ENCODE measurements at places on chromosomes 5 and 9.

DNA sequence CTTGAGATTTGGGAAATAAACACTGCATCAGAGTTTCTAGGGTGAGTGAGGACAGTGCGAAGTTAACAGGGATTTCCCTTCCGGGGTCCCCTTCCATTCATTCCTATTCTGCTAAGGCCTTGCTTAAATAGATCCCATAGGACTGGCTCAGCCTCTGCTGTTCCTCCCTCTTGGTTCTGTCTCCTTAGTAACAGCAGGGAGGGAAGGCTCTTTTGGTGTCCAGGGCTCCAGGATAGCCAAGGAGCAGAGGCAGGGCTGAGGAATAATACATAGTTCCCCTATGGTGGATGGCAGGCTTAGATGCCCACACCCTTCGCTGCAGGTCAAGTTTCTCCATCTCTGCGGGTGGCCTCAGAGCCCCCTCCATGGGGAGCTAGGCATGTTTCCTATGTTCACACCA, 591.7 kb downstream of the ACTL7B start:
- DNase-seq = no peak

DNA sequence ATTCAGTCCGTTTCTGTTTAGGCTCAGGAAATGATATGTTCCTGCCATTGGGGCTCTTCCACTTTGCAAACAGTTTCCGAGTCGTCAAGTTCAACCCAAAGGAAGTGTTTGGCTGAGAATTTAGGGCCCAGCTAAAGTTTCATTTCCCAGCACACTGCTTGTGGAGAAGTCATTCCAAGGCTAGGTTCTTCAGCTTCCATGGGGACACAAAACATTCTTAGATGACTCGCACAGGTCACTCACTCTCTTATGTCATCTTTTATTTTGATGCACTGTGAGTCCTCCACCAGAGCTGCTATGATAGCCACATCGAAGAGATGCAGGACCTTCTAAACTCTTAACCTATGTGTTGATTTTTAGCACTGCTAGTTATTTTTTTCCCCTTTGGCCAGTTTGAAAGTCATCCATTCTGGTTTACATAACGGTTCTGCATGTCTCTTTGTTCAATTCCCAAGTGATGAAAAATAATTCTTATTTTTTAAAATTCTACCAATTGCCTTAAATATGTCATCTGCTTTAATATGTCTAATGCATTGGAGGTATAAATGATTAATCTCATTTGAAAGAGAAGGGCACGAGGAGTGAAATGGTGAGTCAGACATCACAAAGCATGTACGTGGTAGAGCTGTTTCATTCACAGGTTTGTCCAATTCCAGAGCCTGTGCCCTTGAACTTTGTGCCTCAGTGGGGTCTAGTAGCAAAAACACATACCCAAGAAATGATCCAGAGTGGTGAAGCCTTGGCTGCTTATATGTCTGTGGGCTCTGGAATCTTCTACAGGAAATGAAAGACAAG, 84.3 kb downstream of the ZNF462 start:
- DNase-seq = no peak

- no peak for DNase-seq
Observed at GRCh38 chr5:8019719-8020218, 150.8 kb downstream of the MTRR start.

DNA sequence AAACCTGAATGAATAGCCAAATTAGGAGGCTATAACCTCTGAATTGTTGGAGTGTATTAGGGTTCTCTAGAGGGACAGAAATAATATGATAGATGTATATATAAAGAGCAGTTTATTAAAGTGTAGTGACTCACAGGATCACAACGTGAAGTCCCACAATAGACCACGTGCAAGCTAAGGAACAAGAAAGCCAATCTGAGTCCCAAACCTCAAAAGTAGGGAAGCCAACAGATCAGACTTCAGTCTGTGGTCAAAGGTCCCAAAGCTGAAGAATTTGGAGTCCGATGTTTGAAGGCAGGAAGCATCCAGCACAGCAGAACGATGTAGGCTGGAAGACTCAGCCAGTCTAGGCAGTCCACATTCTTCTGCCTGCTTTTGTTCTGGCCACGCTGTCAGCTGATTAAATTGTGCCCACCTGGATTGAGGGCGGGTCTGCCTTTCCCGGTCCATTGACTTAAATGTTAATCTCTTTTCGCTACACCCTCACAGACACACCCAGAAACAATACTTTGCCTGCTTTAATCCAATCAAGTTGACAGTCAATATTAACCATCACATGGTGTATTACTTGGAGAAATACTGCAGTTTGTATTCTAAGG, 550.6 kb downstream of the CDH10 start:
- no peak for DNase-seq

GRCh38 chr9:10614196-10614800, 1.5 kb upstream of the PTPRD start:
- DNase-seq = no peak

Data from T-helper 2 cell treated with Interferon-gamma antibody and Interleukin-4, amounts not matched to agents 5 μg/mL and 100 μg/mL, for 36 hours (primary cell).